ENCODE measurements at places on chromosomes 5 and 9. TPM values are rescaled to one million over a fixed set of nuclear protein-coding genes. Genes with fewer than 3 reads are reported as not detected.

The MARCOL gene
- polyA plus RNA-seq: not detected

The MLANA gene
- not detected for polyA plus RNA-seq

The RNF183 gene
- polyA plus RNA-seq: not detected

The OLFM1 gene
- 207 TPM for polyA plus RNA-seq

The PIP5K1B gene
- 47.0 TPM for polyA plus RNA-seq

The ESM1 gene
- not detected for polyA plus RNA-seq

The TMOD1 gene
- 15.1 TPM for polyA plus RNA-seq

The UNC13B gene
- polyA plus RNA-seq: 6.6 TPM

The LIFR gene
- polyA plus RNA-seq: 8.8 TPM

The CCDC112 gene
- polyA plus RNA-seq: 11.7 TPM

The TTC1 gene
- polyA plus RNA-seq: 165 TPM

The RBM22 gene
- 22.0 TPM for polyA plus RNA-seq

The SV2C gene
- polyA plus RNA-seq: 53.8 TPM

The MSMP gene
- polyA plus RNA-seq: not detected

The TUSC1 gene
- polyA plus RNA-seq: 3.9 TPM

The BTNL8 gene
- polyA plus RNA-seq: not detected

The MRPL36 gene
- 186 TPM for polyA plus RNA-seq

The TAF11L4 gene
- polyA plus RNA-seq: not detected

The CARTPT gene
- not detected for polyA plus RNA-seq

The ADAMTSL1 gene
- 2.9 TPM for polyA plus RNA-seq

The MPDZ gene
- 21.8 TPM for polyA plus RNA-seq

The DMGDH gene
- polyA plus RNA-seq: 0.10 TPM

The LHX2 gene
- not detected for polyA plus RNA-seq

The HRH2 gene
- polyA plus RNA-seq: 11.5 TPM

The PTGER4 gene
- not detected for polyA plus RNA-seq
